Activated CD4-positive, alpha-beta T cell treated with anti-CD3 and anti-CD28 coated beads, Interleukin-2, amount 10 ng/mL, durations not matched to agents 24 days and 14 days (primary cell): ENCODE measurements at places on chromosomes 4 and X. TPM values are rescaled to one million over a fixed set of nuclear protein-coding genes. Genes with fewer than 3 reads are reported as not detected.

- H3K36me3 ChIP-seq: no peaks in the 10 kb centered on the region
- DNase-seq: no peak
- no peak overlapping the region for H3K27ac ChIP-seq
Observed at GRCh38 chr4:85642356-85643100, 167.6 kb downstream of the ARHGAP24 start.

- no peaks in the 10 kb centered on the region for H3K4me1 ChIP-seq
- no peak overlapping the region for H3K4me3 ChIP-seq
- no peaks in the 10 kb centered on the region for H3K36me3 ChIP-seq
Observed at GRCh38 chr4:137853424-137853823, 321.1 kb upstream of the PCDH18 start.

DNA sequence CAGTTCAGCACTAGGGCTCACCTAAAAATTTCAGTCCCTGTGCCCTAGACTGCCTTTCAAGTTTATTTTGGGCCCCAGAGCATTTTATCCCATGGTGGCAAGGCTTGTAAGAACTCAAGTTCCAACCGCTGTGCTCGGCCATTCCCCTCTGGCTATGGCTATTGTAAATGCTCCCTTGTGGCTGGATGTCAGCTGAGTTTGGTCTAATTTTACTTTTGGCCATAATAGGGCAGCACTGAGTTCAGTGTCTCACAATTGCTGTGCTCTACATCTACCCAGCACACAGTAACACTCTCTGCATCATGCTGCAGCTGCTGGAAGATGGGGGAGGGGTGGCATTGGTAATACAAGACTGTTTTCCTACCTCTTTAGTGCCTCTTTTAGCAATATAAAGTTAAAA lies 210.8 kb upstream of the IRS4 start:
- H3K27ac ChIP-seq: no peak overlapping the region
- no peak for DNase-seq
- no peaks in the 10 kb centered on the region for H3K36me3 ChIP-seq
- H3K4me1 ChIP-seq: no peaks in the 10 kb centered on the region

- DNase-seq: no peak
- no peaks in the 10 kb centered on the region for H3K4me1 ChIP-seq
Observed at GRCh38 chr4:124505211-124505610, 207.3 kb downstream of the ANKRD50 start.

DNA sequence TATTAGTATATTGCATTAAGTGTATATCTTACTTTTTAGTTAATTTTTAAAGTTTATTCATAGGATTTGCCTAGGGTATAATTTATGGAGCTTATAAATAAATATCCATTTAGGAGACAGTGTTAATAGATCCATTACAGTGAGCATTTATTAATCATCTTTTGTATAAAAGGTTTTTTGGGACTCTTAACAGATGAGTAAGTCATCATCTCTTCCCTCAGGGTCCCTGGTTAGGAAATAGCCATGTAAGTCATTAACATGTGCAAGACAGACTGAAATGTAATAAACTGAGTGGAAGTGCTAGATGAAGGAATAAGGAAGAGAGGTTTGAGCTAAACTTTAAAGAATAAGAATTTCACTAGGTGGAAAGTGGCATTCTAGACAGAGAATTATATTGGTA lies 69.2 kb downstream of the PAQR3 start:
- H3K36me3 ChIP-seq: peaks cover 25% of the 10 kb centered on the region
- no peaks in the 10 kb centered on the region for H3K4me1 ChIP-seq
- no peaks in the 10 kb centered on the region for H3K27me3 ChIP-seq
- H3K4me3 ChIP-seq: no peak overlapping the region
- no peak overlapping the region for H3K27ac ChIP-seq
- DNase-seq: no peak

- peaks cover 4% of the 10 kb centered on the region for H3K27me3 ChIP-seq
- no peak overlapping the region for H3K4me3 ChIP-seq
- H3K4me1 ChIP-seq: no peaks in the 10 kb centered on the region
- no peak for DNase-seq
- H3K27ac ChIP-seq: no peak overlapping the region
- no peaks in the 10 kb centered on the region for H3K36me3 ChIP-seq
Observed at GRCh38 chr4:10753336-10753735, 68.8 kb upstream of the CLNK start.

DNA sequence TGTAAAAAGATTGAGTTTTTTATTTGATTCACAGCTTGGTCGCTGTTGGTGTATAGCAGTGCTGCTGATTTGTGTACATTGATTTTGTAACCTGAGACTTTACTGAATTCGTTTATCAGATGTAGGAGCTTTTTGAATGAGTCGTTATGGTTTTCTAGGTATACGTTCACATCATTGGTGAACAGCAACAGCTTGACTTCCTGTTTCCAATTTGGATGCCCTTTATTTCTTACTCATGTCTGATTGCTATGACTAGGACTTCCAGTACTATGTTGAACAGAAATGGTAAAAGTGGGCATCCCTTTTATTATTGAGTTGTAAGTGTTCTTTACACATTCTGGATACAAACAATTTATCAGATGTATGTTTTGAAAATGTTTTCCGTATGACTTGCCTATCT lies 76.0 kb downstream of the ADGRG4 start:
- peaks cover 8% of the 10 kb centered on the region for H3K27me3 ChIP-seq
- DNase-seq: no peak
- H3K4me3 ChIP-seq: no peak overlapping the region
- no peak overlapping the region for H3K27ac ChIP-seq
- H3K4me1 ChIP-seq: no peaks in the 10 kb centered on the region

- no peaks in the 10 kb centered on the region for H3K4me1 ChIP-seq
- H3K27me3 ChIP-seq: no peaks in the 10 kb centered on the region
- no peak overlapping the region for H3K4me3 ChIP-seq
- H3K36me3 ChIP-seq: no peaks in the 10 kb centered on the region
- DNase-seq: no peak
- H3K27ac ChIP-seq: no peak overlapping the region
Observed at GRCh38 chr4:74294681-74295080, 13.6 kb upstream of the EPGN start.

- H3K4me3 ChIP-seq: no peak overlapping the region
- no peaks in the 10 kb centered on the region for H3K36me3 ChIP-seq
- H3K27me3 ChIP-seq: no peaks in the 10 kb centered on the region
- H3K27ac ChIP-seq: no peak overlapping the region
Observed at GRCh38 chrX:88605222-88605583, 141.8 kb upstream of the CPXCR1 start.

DNA sequence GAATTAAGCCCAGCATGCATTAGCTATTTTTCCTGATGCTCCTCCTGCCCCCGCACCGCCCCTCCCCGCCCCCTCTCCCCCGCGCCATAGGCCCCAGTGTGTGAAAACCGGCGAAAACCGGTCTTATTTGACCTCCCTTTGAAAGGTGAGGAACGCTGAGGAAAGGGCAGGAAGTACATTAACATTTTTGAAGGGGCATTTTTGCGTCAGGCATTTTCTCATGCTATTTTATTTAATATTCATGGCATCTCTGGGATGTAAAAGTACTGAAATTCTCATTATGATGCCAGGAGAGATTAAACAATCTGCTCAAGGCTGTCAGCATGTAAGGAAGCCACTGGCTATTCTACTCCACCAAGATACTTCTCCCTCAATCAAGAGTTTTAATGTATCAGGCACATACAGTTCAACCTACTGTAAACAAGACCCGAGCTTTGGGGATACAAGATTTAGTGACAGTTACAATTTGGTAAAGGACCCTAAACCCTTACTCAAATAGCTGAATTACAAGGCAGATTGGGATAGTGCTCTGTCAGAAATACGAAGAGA lies 1.2 kb upstream of the NMU start:
- no peak overlapping the region for H3K27ac ChIP-seq
- DNase-seq: no peak
- H3K36me3 ChIP-seq: no peaks in the 10 kb centered on the region

DNA sequence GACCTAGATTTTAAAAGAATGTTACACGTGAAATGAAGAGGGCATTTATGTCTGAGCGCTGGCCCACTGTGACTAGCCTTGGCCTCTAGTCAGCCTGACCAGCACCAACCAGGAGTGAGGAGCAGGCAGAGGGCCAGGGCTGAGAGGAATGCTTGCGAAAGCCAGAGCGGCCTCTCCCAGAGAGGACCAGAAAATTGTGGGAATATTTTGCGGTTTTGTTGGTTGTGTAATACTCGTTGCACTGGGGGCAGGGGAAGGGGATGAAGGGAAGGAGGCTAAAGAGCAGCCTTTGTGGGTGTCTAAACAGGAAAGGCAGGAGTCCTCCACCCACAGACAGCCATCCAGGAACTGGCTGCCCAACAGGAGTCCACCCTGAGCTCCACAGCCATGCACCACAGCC lies 3.8 kb downstream of the GABRE start:
- H3K36me3 ChIP-seq: no peaks in the 10 kb centered on the region
- no peak for DNase-seq
- no peak overlapping the region for H3K4me3 ChIP-seq

DNA sequence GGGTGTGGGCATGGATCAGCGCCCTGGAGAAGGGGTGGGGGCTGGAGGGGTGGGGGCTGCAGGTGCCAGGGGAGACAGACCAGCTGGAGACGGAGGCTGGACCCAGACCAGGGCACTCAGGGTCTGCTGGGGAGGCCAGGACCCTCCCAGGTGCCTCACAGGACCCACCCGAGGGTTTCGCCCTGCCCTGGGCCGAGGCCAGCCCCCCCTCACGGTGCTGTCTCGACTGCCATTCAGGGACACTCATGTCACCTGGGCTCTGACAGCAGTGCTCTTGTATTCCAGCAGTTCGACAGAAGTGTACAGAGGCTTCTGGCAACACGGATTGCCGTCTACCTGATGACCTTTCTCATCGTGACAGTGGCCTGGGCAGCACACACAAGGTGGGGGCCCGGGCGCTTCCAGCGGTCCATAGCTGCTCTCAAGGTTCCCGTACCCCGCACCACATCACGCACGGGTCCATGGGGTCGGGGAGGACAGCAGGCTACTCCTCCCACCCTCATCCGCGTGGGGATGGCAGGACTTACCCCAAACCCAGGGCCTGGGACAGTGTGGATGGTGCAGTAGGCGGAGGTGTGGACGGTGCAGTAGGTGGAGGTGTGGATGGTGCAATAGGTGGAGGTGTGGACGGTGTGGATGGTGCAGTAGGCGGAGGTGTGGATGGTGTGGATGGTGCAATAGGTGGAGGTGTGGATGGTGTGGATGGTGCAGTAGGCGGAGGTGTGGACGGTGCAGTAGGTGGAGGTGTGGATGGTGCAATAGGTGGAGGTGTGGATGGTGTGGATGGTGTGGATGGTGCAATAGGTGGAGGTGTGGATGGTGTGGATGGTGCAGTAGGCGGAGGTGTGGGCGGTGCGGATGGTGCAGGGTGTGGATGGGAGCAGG lies 18.1 kb downstream of the TMEM175 start:
- DNase-seq: no peak
- no peaks in the 10 kb centered on the region for H3K27me3 ChIP-seq
- H3K4me3 ChIP-seq: no peak overlapping the region
- H3K36me3 ChIP-seq: no peaks in the 10 kb centered on the region
- H3K4me1 ChIP-seq: no peaks in the 10 kb centered on the region

- no peak overlapping the region for H3K27ac ChIP-seq
- DNase-seq: no peak
- H3K4me3 ChIP-seq: no peak overlapping the region
- peaks cover 3% of the 10 kb centered on the region for H3K4me1 ChIP-seq
- H3K36me3 ChIP-seq: no peaks in the 10 kb centered on the region
- peaks cover 3% of the 10 kb centered on the region for H3K27me3 ChIP-seq
Observed at GRCh38 chr4:73662709-73663546, 42.7 kb upstream of the RASSF6 start.

DNA sequence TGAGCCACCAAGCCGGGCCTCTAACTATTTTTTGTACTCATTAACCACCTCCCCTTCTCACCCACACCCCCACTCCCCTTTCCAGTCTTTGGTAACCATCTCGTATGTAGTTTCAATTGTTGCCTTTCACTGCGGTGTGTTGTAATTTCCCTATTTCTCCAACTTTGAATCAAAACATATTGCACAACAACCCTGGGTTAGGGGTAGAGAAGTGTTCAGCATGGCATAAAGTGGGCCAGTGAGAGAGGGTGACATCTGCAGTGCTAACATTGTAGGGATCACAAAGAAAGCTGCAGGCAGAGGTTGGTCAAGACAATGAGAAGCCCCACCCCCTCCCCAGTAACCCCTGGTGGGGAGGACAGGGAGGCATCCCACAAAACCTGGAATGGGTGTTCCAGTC lies 92.7 kb downstream of the SPATA18 start:
- no peak for DNase-seq
- H3K4me3 ChIP-seq: no peak overlapping the region

- H3K27ac ChIP-seq: no peak overlapping the region
- no peak overlapping the region for H3K4me3 ChIP-seq
- peaks cover 2% of the 10 kb centered on the region for H3K27me3 ChIP-seq
- no peaks in the 10 kb centered on the region for H3K36me3 ChIP-seq
- H3K4me1 ChIP-seq: peaks cover 18% of the 10 kb centered on the region
Observed at GRCh38 chr4:77151241-77151640, 5.8 kb upstream of the CCNG2 start.

GRCh38 chr4:132614682-132615081 lies 534.4 kb upstream of the PCDH10 start:
- no peak overlapping the region for H3K4me3 ChIP-seq
- no peaks in the 10 kb centered on the region for H3K4me1 ChIP-seq
- no peaks in the 10 kb centered on the region for H3K36me3 ChIP-seq
- H3K27me3 ChIP-seq: no peaks in the 10 kb centered on the region
- H3K27ac ChIP-seq: no peak overlapping the region
- no peak for DNase-seq

- H3K27ac ChIP-seq: no peak overlapping the region
- H3K4me3 ChIP-seq: no peak overlapping the region
- DNase-seq: no peak
Observed at GRCh38 chr4:7124689-7125442, 57.0 kb upstream of the GRPEL1 start.

GRCh38 chr4:164935363-164935762 lies 42.1 kb downstream of the TRIM61 start:
- H3K36me3 ChIP-seq: no peaks in the 10 kb centered on the region
- no peak overlapping the region for H3K27ac ChIP-seq
- DNase-seq: no peak
- no peaks in the 10 kb centered on the region for H3K4me1 ChIP-seq

DNA sequence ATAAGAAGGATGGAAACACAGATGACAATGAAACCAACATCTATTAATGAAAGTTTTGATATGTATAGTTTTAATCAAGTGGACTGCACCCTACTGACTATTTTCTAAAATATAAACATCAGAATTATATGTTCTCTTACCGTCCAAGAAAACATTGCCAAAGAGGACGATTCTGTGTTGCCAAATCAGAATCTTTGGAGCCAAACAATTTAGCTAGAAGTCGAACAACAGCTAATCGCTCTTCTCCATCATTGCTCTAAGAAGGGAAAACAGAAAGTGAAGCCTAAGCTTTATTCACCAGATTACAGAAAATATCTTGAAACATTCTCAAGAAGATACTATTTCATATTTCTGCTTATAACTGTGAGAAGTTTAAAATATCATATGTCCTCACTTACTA lies 64.2 kb downstream of the PDS5A start:
- H3K27me3 ChIP-seq: no peaks in the 10 kb centered on the region
- H3K36me3 ChIP-seq: peaks cover 32% of the 10 kb centered on the region
- no peaks in the 10 kb centered on the region for H3K4me1 ChIP-seq
- DNase-seq: no peak

GRCh38 chr4:6881908-6882307 lies 27.7 kb upstream of the TBC1D14 start:
- peaks cover 4% of the 10 kb centered on the region for H3K4me1 ChIP-seq
- DNase-seq: no peak
- no peak overlapping the region for H3K27ac ChIP-seq
- H3K27me3 ChIP-seq: no peaks in the 10 kb centered on the region
- H3K4me3 ChIP-seq: no peak overlapping the region

Gene SLAIN2
- total RNA-seq: 77.6 and 80.2 TPM in 2 replicates

Gene SPINK2
- 0.37 and 0.54 TPM in 2 replicates for total RNA-seq

Gene HPGD
- 1.1 and 1.4 TPM in 2 replicates for total RNA-seq

Gene PDHA2
- not detected in 2 replicates for total RNA-seq

Gene IL1RAPL1
- not detected in 2 replicates for total RNA-seq

Gene TLR6
- 0.88 and 1.1 TPM in 2 replicates for total RNA-seq

Gene ZFP42
- 0.12 TPM in 1 of 2 replicates, not detected in the other for total RNA-seq

Gene MAGEC2
- not detected in 2 replicates for total RNA-seq
